ENCODE measurements at places on chromosomes 16 and 17.
A peak's percentile ranks its signal among the peaks of the same experiment; 100 is the strongest.

DNA sequence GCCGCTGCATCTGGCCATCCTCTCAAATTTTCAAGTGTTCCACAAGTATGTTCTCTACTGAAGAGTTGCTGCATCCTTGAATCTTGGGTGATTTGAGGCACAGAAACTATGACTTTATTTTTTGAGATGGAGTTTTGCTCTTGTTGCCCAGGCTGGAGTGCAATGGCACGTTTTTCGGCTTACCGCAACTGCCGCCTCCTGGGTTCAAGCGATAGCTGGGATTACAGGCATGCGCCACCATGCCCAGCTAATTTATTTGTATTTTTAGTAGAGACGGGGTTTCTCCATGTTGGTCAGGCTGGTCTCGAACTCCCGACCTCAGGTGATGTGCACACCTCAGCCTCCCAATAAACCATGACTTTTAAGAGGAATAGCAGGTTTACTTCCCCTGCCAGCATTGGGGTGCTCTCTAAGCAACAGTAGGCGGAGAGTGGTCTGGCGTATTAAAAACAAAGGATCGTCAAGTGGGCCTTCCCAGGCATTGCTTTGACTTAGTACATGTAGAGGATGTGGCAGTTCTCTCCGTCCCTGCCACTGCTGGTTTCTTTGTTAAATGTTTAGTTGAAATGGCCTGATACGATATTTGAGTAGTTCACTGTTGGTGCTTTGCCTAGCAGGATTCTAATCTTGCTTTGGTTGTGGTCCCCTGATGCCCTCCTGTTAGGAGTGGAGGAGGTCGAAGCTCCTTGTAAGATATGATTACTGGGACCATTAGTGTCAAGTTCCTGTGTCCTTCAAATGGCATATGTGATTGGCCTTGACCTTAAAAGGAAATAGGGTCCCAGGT lies 9.5 kb downstream of the PYCARD start:
- no peak for DNase-seq

DNA sequence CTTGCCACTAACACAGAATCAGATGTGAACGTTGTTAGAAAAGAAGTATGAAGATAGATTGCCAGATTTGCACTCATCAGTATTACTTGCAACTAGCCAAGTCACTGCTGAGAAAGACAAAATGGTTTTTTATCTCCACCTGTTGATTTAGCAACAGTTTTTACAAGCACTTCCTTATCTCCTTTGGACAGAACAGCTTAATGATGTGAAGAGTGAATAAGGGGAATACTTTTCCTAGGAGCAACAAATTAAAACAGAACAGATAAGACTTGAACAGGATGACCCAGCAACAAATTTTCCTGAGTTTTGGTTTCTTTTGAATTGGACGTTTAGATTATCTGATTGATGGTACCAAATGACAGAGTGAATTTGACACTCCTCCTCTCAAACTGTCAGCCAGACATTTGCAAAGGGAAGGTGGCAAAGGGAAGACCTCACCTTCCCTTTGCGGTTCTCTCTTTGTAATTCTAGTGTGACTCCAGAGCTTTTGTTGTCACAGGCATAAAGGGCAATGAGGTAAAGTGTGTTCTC lies 130.6 kb downstream of the NLK start:
- DNase-seq: no peak

DNA sequence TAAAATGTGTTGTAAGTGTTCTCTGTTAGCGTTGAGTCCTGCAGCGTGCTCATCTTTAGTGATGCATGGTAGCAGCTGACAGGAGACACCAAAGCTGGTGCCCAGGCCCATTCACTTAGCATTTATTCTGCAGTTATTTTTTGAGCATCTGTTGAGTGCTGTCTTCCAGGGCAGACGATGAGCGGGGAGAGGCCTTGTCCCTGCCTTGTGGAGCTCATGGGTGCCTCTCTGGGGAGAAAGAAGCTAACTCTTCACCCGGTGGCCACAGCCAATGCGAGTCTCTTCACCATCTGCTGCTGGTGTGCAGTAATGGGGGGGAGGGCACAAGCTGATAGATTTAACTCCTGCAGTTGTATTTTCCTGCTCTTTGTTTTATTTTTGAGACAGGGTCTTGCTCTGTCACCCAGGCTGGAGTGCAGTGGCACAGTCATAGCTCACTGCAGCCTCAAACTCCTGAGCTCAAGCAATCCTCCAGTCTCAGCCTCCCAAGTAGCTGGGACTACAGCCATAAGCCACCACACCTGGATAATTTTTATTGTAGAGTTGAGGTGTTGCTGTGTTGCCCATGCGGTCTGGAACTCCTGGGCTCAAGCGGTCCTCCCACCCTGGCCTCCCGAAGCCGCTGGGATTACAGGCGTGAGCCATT lies 30.5 kb downstream of the GPT2 start:
- no peak for DNase-seq

- no peak for DNase-seq
Observed at GRCh38 chr17:47633996-47634395, 15.7 kb upstream of the KPNB1 start.

DNA sequence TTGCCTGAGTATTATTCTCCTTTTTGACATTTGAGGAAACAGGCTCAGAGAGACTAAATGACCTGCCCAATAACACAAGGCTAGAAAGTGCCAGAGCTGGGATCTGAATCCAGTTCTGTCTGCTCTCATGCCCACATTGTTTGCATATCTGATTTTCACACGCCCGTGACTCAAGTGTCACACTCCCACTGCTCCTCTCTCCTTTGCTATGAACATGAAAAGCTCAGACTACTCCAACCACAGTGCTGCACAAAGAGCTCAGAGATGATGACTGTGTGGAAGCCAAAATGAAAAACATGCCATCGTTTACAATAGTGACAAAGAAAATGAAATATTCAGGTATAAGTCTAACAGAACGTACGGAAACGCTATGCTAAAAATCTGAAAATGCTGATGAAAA lies 107.9 kb downstream of the SMG6 start:
- no peak for DNase-seq

- DNase-seq: peak; percentile 97
Observed at GRCh38 chr16:67393111-67393787, at the start of gene TPPP3. Gene TPPP3, minus strand, starts transcription at chr16:67393498. Its CDS starts 2,387 bp downstream, at chr16:67391111.

DNA sequence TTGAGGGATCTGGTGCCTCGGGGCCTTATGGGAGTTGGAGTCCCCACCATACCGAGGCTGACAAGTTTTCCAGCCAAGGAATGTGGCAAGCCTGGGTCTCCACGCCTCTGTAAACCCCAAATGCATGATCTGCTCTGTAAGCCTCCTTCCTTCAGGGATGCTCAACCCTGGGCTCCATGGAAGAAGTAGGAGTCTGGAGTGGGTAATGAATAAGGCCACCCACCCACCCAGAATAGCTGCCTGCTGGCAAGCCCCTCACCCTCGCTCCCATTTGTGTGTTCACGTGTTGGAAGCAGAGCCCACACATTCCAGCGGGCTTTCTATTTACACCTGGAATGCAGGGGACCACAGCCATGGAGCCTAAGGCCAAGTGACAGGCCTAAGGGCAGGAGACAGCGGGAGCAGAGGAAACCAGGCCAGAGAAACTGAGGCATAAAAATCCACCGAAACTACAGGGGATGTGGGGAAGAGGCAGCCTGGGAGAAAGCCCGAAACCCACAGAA lies 4.4 kb downstream of the DLG4 start:
- DNase-seq: no peak

GRCh38 chr16:85982563-85982939 lies 83.6 kb downstream of the IRF8 start:
- DNase-seq: peak; percentile 62

- DNase-seq: no peak
Observed at GRCh38 chr17:6350806-6351205, 84.1 kb downstream of the AIPL1 start.

GRCh38 chr17:29156781-29157180 lies 23.4 kb downstream of the MYO18A start:
- no peak for DNase-seq

GRCh38 chr16:67544329-67544841 lies 15.8 kb downstream of the RIPOR1 start:
- no peak for DNase-seq

DNA sequence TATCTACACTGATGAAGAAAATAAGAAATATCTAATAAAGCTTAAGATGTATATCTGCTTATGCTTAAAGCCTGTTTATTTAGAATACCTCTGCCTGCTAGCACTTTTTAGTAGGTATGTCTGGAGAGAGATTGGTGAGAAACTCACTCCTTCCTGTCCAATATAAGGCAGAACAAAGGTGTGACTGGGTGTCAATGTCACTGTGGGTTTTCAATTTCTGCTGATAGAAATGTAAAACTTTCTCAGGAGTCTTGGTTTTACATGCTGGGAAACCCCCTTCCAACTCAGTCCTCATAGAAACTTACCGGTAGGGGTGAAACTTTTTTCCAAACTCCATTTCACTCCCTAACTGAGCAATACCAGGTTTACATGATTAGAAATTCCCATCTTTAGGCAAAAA lies 17.8 kb upstream of the MPHOSPH6 start:
- DNase-seq: no peak

- no peak for DNase-seq
Observed at GRCh38 chr17:41787021-41787418, 509 bp upstream of the JUP start.

DNA sequence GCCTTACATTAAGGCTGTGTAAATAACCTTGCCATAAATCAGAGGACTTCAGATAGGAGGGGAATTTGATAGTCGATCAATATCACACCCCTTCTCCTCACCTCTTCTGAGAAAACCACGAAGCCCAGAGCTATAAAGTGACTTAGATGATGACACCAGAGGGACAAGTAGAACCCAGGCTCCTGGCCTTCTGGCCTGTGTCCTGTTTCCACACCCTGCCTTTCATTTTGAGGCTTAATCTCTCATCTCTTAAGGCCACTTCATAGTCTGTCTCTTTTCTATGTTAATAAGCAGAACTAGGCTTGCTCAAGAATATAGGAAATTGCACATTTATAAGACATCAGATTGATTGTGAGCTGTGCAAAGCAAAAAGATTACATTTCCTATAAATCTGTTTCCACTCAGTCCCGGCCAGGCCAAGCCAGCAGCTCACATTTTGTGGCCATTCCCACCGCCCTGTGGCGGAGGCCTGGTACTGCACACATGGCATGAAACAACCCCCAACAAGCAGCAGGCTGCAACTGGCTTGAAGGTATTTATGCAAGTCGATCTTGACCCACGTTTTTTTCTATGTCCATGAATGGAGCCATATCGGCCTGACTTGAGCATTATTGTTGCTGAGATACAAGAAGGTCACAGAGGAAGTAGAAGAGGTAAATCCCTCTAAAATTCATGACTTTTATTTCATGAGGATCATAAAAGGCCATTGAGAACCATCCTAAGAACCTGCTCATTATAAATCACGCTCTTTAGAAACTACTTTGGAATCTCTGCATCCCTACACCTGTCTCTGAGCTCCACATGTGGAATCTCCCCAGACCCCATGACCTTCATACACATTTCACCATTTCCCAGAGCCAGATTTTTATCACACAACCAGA lies 93.7 kb downstream of the PMP22 start:
- DNase-seq: peak; percentile 66

DNA sequence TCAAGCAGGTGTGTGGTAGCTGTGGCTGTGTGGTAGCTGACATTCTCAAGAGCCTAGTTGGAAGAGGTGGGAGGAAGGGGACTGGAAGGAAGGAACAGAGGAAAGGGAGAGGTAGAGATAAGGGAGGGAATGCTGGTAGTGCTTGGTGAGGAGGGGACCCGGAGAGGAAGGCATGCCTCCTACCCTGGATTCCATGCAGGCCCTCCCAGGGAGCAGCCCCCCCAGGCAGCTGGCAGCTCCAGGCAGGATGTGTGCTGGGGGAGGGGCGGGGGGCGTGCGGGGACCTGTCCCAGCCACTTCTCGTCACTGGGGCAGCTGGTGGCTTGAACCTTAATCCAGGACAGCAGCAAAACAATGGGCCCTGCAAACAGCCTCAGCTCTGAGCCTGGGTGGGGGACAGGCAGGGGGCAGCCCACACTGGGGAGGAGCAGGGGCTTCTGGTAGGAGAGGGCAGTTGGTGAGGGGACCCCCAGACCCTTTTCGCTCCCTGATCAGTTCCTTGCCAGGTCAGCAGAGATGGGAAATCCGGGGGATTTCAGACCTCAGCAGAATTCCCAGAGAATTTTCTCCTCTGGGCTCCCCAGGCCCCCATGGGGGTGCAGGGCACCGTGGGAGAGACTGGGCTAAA lies 27.1 kb downstream of the ARHGAP23 start:
- DNase-seq: no peak

DNA sequence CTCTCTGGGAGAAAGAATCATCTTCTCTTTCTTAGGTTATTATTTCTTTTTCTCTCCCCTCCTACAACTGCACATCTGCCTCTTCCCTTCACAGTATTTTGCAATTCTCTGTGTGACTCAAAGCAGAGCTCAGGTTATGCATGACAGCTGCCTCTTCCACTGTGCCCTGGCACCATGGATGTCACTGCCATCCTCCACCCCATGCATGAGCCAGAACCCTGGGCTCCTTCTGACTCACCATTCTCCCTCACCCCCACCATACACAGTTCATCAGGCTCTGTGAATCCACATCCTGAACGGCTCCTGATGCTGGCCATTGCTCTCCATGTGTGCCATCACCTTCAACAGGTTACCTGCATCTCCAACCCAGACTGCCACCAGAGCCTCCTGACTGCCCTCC lies 23.9 kb downstream of the CA10 start:
- DNase-seq: no peak

GRCh38 chr16:77207030-77207429 lies 7.8 kb downstream of the SYCE1L start:
- no peak for DNase-seq

- DNase-seq: no peak
Observed at GRCh38 chr16:17228048-17228707, 242.6 kb downstream of the XYLT1 start.

DNA sequence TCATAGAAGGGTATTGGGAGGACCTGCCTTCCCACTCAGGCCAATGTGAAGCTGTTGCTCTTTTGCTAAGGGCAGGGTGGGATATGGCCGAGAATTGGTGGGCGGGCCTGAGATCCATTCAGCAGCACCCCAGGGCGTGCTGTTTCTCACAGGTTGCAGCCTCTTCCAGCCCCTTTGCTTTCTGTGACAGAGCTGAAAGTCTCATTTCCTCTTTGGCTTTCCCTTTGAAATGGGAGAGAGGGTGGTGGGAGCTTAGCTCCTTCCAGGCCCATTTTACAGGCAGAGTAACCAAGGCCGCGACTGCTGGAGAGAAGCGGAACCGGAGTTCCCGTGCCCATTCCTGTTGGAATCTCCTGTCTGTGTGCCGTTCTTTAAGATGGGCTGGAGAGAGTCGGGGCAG lies 183.0 kb downstream of the RAB11FIP4 start:
- DNase-seq: no peak

Data from upper lobe of left lung (tissue), 6 donors.